ENCODE measurements at places on chromosomes 11 and 22. TPM values are rescaled to one million over a fixed set of nuclear protein-coding genes. Genes with fewer than 3 reads are reported as not detected.

OR6T1 gene
- not detected for total RNA-seq

PGA5 gene
- not detected for total RNA-seq

FAM181B gene
- total RNA-seq, result 0.05 TPM

ZP1 gene
- total RNA-seq, result 0.25 TPM

LDLRAD3 gene
- 25.8 TPM for total RNA-seq

GNG3 gene
- total RNA-seq, result not detected

TBX10 gene
- not detected for total RNA-seq

SERHL2 gene
- 0.25 TPM for total RNA-seq

KCNJ1 gene
- total RNA-seq, result not detected

FBXO3 gene
- 20.6 TPM for total RNA-seq

PATE1 gene
- total RNA-seq, result not detected

MFNG gene
- 0.79 TPM for total RNA-seq

ALDH3B2 gene
- total RNA-seq, result 0.06 TPM

SLC29A2 gene
- total RNA-seq, result 8.7 TPM

DEPDC7 gene
- 7.0 TPM for total RNA-seq

OR8D4 gene
- total RNA-seq, result not detected

SESN3 gene
- total RNA-seq, result 0.11 TPM

ANO1 gene
- total RNA-seq, result 4.0 TPM

CEND1 gene
- 3.3 TPM for total RNA-seq

SCGB1A1 gene
- 0.32 TPM for total RNA-seq

EFEMP2 gene
- total RNA-seq, result 0.73 TPM

H19 gene
- total RNA-seq, result 10.4 TPM

WNT7B gene
- total RNA-seq, result 51.2 TPM

CRYBA4 gene
- not detected for total RNA-seq

Measured in A549 treated with dexamethasone at 1 μM for 4 hours (cell line).